ENCODE measurements at places on chromosomes 11 and 22. TPM values are rescaled to one million over a fixed set of nuclear protein-coding genes. Genes with fewer than 3 reads are reported as not detected.
A peak's percentile ranks its signal among the peaks of the same experiment; 100 is the strongest.

DNA sequence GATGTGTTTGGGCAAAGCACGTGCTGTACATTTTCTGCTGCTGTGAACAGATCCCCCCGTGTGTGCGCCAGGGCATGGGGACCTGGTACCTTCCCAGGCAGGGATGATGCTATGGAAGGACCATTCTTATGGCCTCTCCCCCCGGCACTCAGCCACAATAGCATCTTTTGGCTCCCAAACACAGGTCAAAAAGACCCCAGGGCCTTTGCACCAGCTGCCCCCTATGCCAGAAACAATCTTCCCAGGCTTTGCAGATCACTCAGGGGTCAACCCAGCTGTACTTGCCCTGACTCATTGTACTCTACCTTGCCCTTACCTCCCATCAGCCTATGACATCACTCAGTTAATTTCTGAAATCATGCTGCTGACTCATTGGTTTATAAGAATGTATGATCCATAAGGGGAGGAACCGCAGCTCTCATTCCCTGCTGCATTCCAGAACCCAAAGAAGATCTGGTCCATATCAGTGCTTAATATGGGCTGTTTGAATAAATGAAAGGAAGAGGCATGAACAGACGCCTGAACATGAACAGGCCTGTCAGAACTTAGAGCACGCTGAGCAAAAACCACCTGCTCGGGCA lies 100.7 kb downstream of the CELSR1 start:
- no peak for DNase-seq

The SPA17 gene
- total RNA-seq: 12.1 TPM

- DNase-seq: no peak
Measured at GRCh38 chr22:48391820-48392219, 1435.9 kb downstream of the BRD1 start.

GRCh38 chr11:75911459-75911858 lies 96.4 kb downstream of the UVRAG start:
- no peak for DNase-seq

The PDGFB gene
- total RNA-seq: 11.7 TPM

The SERHL2 gene
- 2.2 TPM for total RNA-seq

DNA sequence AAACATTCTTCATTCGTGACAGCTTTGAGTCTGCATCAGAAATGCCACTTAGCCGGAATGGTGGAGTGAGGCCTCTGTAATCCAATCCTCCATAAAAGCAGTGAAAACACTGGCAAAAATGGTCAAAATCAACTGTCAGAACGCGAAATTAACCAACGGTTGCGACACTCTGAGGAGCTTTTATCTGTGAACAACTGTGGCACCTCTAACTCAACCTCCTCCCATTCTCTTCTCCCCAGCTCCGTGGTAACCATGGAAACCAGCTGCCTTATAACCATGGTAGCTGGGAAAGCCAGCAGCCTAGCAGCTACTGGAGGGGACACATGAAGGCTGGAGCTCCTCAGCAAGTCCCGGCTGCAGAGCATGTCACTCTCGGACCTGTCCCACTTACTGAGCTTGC lies 20.3 kb downstream of the AP2A2 start:
- DNase-seq: peak; percentile 63

The NPTXR gene
- total RNA-seq: 0.64 TPM

- no peak for DNase-seq
Measured at GRCh38 chr11:94007906-94008305, 13.2 kb upstream of the HEPHL1 start.

The GGT5 gene
- total RNA-seq: 2.2 TPM

The NAALADL1 gene
- 23.7 TPM for total RNA-seq

GRCh38 chr11:13364388-13364787 lies 86.8 kb downstream of the BMAL1 start:
- DNase-seq: no peak

DNA sequence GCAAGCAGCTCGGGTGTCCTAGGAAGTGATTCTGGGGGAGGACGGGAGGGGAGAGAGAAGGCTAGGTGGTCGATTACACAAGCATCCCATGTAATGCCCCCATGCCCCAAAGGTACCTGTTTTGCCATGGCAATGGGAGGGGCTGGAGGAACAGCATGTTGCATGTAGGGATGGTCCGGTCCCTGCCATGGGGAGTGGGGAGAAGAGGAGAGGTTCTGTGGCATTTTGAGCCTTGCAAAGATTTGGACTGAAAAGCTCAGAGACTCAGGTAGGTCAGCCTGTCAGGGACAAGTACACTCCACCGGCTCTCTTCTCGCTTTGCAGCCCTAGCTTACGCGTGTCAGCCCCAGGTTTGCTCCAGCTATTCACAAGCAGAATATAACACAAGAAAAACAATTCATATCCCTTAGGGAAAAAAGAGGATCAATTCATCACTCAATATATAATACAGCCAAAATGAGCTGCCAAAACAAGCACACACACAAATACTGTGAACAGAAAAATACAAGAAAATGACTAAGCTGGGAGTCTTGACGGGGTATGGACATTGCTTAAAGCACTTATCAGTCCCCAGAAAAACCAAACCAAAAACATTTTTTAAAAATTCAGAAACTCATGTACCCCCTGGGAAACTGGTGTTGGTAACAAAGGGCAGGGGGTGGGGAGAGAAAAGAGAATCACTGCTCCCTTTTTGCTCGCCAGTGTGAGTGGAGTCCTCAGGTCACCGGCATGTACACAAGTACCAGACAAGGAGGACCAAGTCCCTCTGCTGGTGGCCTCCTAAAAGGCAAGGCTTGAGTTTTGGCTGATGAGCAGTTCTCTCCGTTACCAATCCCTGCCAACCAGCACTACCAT lies 21.6 kb downstream of the APOL5 start:
- DNase-seq: no peak

The PIWIL4 gene
- 0.86 TPM for total RNA-seq

DNA sequence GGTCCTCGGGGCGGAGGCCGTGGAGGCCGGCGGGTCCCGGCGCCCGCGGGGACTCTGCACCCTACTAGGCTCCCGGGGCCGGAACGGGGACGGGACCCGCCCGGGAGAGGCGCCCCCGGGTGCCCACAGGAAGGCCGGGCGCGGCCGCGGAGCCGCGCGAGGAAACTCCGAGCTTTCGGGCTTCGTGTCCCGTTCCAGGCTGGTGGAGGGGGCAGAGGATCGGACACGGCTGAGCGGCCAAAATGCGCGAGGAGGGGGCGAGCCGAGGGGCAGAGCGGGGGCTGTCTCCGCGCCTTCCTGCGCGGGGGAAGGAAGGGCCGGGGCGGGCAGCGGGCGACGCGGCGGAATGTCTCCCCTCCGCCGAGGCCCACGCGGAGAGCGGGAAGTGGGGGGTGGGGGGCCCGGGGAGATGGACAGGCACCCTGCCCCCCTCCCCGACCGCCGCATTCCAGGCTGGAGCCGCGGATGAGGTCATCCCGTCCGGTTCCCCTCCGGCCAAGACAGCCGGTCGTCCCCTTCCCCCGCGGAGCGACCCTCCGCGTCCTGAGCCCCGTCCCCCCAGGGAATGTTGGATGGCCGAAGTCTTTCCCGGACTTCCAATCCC lies 430 bp downstream of the CDC42EP1 start:
- DNase-seq: peak; percentile 55

DNA sequence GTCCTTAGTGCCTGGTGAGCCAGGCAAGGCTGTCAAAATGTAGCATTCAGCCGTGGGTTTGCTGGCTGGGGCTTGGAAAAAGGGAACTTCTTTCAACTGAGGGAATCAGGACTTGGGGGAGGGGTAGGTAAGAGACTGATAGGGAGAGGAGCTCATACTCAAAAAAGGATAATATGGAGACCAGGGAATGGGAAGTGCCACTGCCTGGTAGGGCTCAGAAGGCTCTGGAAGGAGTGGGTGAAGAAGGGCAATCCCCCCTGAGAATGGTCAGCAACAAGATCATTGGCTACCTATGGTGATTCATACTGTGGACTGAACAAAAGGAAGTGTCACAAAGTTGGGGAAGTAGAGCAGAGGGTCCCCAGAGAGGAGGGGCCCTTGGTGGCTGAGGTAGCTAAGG lies 1.9 kb downstream of the CNGA4 start:
- DNase-seq: no peak

DNA sequence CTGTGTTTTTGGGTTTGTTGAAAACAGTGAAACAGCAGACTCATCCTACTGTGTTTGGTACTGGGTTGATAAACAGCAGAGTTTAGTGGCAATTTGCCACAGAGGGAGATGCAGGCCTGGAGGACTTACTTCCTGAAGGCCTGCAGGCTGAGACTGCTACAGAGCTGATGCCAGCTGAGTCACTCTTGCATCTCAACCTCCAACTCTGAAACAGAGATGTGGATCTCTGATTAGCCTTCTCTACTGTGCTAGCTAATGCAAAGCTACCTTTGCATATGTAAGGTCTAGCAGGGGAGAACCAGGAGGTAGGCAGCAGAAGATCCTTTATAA lies 14.3 kb downstream of the ATP5MG start:
- DNase-seq: peak; percentile 95

The OR8K5 gene
- total RNA-seq: not detected

DNA sequence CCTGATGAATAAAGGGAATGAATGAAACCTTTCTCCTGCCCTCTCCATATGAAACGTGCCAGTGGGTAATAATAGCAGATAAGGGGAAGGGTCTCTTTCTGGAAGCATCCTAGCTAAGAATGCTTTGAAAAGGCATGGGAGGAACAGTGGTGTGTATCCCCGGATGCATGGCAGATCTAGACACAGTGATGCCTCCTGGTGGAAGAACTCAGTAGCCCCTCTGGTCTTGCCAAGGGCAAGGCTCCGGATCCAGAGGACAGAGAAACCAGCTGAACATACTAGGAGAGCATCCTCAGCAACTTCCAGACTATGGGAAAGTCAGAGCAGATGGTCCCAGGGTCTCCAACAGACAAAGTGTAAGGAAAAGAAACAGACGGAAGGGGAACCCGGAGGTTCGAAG lies 6.4 kb downstream of the BAIAP2L2 start:
- peak; percentile 22 for DNase-seq

Measured in fibroblast of villous mesenchyme (primary cell).